Stimulated activated CD4-positive, alpha-beta T cell treated with anti-CD3 and anti-CD28 coated beads, Interleukin-1b, Interleukin-23, amount 100 ng/mL, for 1 hour (primary cell): ENCODE measurements at places on chromosomes 2 and 18.

DNA sequence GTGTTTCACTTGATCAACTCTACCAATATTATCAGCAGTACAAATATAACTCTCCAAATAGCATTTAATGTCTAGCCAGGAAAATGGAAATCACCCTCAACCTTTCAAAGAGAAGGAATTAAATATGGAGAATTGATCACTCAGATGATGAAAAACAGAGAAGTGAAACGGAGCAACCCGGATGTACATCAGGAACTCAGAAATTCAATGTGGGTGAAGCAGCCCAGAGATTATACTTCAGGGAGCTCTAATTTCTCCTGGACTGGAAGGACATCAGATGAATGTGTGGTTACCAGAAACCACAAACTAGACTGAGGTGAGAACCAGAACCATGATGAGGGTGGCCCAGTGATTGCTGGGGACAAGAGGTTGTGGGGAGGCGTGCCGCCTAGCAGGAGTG lies 35.5 kb upstream of the COBLL1 start:
- no peak for DNase-seq

DNA sequence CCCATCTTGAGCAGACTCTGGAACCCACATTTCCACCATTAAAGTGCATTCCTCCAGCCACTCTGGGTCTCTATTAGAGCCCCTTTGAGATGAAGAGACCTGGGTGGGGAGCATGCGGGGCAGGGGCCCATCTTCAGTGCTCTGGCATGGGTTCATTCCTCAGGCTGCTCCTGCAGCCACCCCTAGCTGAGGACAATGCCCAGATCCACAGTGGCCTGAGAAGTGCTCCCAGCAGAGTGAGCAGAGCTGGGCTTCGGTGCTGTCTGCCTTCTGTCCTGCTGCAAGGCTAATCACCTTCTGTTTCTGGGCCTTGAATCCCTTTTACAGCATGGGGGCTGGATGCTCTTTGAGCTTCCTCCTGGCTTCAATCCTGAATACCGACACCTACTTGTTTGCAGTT lies 169.8 kb downstream of the TRIM43 start:
- no peak for DNase-seq

- no peak for DNase-seq
Measured at GRCh38 chr18:23716516-23716915, 27.3 kb downstream of the LAMA3 start.

DNA sequence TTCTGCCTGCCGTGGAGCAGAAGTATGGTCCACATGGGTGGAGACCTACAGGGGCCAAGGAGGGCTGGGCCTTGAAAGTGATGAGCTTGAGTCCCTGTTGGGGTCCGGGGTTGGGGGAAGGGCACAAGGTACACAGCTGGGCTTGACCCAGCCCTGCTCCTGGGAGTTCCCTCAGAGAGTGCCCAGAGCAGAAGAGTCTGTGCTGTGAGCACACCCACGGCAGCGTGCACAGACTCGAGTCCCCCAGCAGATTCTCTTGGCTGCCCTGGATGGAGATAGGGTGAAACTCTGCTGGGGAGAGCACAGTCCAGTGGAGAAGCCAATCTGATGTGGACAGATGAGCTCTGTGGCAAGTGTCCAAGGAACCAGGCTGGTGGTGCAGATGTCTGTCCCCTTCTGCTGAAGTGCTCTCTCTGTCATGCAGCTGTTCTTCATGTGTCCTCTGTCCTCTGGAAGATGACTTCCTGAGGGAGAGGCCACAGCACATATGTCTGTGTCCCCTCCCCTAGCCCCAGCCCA lies 27.5 kb downstream of the INPP4A start:
- no peak for DNase-seq

GRCh38 chr2:126750506-126750905 lies 94.5 kb downstream of the GYPC start:
- no peak for DNase-seq

- no peak for DNase-seq
Measured at GRCh38 chr18:13120255-13120654, 98.3 kb upstream of the LDLRAD4 start.

DNA sequence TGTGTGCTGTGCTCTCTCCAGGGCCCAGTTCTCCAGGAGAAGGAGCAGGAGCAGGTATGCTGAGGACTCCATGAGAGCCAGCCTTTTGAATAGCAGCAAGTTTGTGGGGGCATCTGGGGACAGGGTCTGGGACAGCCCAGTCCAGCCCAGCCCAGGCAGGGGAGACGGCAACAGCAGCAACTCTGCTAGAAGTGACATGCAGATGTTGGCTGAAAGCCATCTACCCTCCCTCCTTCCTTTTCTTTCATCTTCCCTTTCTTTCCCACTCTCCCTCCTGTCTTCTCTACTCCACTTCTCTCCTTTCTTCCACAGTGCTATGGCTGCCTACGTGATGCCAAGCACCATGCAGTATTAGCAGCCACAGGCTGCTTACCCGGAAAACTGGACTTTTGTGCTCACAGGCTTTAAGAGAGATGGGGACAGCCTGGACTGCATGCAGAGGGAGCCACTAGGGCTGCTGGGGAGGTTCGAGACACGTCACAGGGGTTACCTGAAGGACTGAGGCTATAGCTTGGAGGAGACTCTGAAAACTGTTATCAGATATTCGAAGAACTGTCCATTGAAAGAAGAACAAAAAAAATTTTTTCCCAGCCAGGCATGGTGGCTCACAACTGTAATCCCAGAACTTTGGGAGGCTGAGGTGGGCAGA lies 23.8 kb upstream of the YWHAQ start:
- DNase-seq: no peak

- DNase-seq: no peak
Measured at GRCh38 chr2:125684256-125684655, 971.7 kb upstream of the GYPC start.

GRCh38 chr2:225995796-225996461 lies 596.4 kb downstream of the NYAP2 start:
- DNase-seq: no peak

DNA sequence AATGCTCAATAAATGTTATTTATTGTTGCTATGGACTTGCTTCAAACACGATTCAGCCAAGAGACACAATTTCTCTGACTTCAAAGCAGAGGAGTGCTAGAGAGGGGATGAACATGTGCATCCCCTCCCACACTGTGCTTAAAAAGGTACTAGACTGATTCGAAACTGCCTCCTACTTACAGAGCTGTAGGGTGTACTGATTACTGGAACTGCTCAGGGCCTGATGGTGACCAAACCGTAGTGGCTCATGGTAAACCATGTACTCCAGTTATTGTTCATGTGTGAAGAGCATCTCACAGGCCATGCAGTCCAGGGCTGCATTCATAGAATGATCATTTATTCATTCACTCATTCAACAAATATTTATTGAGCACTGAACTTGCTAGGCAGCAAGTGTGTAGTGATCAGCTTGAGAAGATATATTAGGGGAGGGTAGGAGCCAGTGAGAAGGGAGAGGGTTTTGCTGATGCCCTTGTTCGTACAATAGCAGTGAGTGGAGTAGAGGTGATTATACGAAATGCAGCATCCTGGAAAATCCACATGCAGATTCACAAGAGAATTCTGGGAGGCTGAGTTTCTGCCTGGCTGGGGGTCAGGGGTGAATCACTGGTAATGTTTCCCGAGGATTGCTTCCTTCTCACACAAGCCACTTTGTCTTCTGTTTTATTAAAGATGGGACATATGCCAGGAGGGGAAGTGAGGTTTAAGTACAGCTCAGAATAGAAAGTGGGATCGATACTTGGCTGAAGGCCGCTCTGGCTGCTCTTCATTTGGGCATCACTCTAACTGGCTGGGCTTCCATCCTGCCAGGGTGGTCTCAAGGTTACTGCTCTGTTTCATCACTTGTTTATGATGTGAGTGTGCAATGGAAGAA lies 245.4 kb downstream of the RAD51AP2 start:
- DNase-seq: no peak

- no peak for DNase-seq
Measured at GRCh38 chr2:68574202-68574791, 69.1 kb upstream of the PROKR1 start.

GRCh38 chr2:53949457-53949856 lies 21.3 kb downstream of the PSME4 start:
- DNase-seq: no peak

- no peak for DNase-seq
Measured at GRCh38 chr2:120255986-120256650, 3.5 kb downstream of the RALB start.

- no peak for DNase-seq
Measured at GRCh38 chr18:46062781-46063180, 9.3 kb downstream of the PSTPIP2 start.

- no peak for DNase-seq
Measured at GRCh38 chr2:113972766-113973165, 82.9 kb downstream of the ACTR3 start.

- no peak for DNase-seq
Measured at GRCh38 chr18:69491576-69491975, 90.9 kb downstream of the DOK6 start.

DNA sequence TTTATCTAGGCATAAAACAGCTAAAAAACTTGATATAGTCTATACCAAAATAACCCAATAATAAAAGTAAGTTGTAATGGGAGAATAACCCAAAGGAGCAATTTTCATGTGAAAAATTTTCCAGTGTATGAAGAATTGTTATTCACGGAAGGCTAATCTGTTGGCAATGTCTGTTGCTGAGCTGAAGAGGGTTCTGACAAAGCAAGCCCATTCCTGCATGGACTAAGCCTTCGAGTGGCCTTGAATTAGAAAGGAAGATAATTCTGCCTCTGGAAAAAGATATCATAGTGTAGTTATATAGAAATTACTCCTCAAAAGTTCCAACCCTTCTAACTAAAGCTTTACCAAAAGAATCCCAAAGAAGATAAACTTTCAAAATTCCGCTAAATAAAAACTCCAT lies 101.5 kb downstream of the MAP2 start:
- DNase-seq: no peak

- no peak for DNase-seq
Measured at GRCh38 chr2:70045932-70046331, 41.3 kb upstream of the PCBP1 start.

DNA sequence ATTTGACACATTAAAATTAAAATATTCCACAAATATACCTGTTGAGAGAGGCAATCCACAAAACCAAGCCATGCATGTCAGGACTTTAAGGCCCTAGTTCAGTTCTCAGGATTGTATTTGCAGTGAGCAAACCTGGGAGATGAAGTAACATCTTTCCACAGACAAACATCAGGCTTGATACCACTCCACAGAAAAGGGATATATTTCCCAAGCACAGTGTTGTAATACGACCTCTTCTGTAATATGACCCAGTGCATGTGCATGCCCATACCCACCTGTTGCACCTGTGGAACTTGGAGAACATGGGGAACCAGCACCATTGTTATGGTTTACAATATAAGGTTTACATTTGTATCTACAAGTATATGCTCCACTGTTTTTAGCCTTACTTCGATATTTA lies 184.0 kb downstream of the PDE11A start:
- DNase-seq: no peak

- no peak for DNase-seq
Measured at GRCh38 chr2:30601375-30601774, 154.3 kb downstream of the LCLAT1 start.

DNA sequence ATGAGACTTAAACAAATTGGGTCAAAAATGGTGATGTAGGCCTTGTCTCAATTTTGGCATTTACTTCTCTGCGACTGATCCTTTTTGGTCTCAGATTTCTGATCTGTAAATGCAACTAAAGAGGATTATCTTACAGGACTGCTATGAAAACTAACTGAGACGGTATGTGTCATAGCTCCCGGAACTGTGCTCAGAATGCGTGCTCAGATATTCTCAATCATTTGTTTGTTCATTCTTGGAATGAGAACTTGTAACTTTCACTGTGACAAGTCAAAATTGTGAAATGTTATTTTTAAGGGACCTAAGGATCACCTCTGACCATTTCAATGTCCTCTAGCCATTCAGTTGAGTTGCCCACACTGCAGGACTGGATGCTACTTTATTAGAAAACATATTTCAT lies 498.2 kb upstream of the PIK3C3 start:
- DNase-seq: no peak

GRCh38 chr2:72973566-72974435 lies 56.5 kb downstream of the EMX1 start:
- DNase-seq: no peak

DNA sequence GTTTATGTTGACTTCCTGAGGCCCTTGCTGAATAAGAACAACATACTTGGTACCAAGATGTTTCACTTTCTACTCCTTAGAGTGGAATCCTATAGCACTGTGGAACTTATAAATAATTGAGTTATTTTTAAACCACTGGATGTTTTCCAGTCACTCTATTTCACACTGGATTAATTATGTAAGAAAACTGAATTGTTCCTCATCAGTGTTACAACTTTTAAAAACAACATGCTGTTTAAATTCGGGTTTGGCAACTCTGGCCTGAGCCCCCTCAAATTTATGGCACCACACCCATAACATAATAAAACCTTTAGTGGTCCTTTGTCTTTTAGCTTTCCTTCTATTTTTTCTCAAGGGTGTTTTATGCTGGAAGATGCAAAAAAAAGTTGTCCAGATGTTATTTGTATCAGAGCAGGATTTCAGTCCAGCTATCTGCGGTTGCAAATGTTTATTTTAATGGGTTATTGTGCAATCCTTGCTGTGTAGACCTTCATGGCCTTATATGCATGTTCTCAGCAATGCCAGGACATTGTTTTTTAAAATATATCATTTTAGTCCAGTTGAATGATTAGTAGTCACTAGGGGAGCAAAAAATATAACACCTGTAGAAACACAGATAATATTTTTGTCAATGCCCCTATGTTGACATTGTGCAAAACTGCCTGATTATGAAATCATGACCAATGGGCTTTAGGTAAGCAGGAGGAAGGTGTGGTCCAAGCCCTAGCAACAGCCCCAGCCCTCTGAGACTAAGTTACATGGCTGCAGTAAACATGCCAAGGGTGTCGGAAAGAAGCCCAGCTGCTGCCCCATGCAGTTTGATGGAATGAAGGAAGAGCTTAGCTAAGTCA lies 638.0 kb upstream of the ZEB2 start:
- no peak for DNase-seq
